Heart right ventricle (tissue), 16 donors: ENCODE measurements at places on chromosomes 2 and 18. TPM values are rescaled to one million over a fixed set of nuclear protein-coding genes. Genes with fewer than 3 reads are reported as not detected.

RAD51AP2 gene
- total RNA-seq: 0.20 TPM

TMEM37 gene
- total RNA-seq: 1.9 TPM

UGT1A10 gene
- total RNA-seq: not detected

DOCK10 gene
- 18.9 TPM for total RNA-seq

TCF23 gene
- 0.07 TPM for total RNA-seq

SERPINB7 gene
- not detected for total RNA-seq

FAM124B gene
- 0.86 TPM for total RNA-seq

FBXO36 gene
- total RNA-seq: 0.59 TPM
